Activated naive CD4-positive, alpha-beta T cell treated with anti-CD3 and anti-CD28 coated beads for 36 hours (primary cell): ENCODE measurements at places on chromosomes 3 and 15.
A peak's percentile ranks its signal among the peaks of the same experiment; 100 is the strongest.

GRCh38 chr3:54897028-54897711 lies 30.7 kb downstream of the LRTM1 start:
- no peak for DNase-seq

GRCh38 chr3:48565591-48566400 lies 2.2 kb upstream of the UCN2 start:
- DNase-seq: no peak

DNA sequence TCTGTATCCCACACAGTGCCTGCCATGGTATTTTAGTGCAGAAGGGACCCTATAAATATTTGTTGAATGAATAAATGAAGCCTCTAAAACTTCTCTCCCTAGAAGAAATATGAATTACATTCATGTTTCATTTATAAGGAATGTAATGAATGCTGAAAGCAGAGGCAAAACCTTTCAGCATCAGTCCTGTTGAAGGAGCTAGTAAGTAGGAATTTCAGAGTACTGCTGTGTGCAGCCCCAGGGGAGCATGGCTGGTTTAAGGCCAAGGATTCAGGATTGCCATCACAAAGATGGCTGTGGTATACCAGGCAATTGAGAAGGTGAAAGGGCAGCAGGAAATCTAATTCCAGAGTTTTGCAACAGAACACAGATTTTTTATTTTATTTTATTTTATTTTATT lies 1131.4 kb downstream of the IGSF11 start:
- no peak for DNase-seq

- DNase-seq: peak; percentile 63
Observed at GRCh38 chr3:160564949-160565441, 376 bp downstream of the KPNA4 start.

DNA sequence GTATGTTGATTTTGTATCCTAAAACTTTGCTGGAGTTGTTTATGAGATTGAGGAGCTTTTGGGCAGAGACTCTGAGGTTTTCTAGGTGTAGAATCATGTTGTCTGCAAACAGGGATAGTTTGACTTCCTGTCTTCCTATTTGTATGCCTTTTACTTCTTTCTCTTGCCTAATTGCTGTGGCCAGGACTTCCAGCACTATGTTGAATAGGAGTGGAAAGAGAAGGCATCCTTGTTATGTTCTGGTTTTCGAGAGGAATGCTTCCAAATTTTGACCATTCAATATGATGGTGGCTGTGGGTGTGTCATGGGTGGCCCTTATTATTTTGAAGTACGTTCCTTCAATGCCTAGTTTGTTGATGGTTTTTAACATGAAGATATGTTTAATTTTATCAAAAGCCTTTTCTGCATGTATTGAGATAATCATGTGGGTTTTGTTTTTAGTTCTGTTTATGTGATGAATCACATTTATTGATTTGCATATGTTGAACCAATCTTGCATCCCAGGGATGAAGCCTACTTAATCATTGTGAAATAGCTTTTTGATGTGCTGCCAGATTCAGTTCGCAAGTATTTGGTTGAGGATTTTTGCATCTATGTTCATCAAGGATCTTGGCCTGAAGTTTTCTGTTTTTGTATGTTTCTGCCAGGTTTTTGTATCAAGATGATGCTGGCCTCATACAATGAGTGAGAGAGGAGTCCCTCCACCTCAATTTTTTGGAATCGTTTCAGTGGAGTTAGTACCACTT lies 188.1 kb downstream of the MINAR1 start:
- DNase-seq: no peak

GRCh38 chr3:194014756-194015155 lies 121.2 kb upstream of the HES1 start:
- no peak for DNase-seq

- DNase-seq: no peak
Observed at GRCh38 chr3:79383402-79384012, 384.3 kb downstream of the ROBO1 start.

GRCh38 chr15:67724691-67725375 lies 100.5 kb upstream of the SKOR1 start:
- no peak for DNase-seq

DNA sequence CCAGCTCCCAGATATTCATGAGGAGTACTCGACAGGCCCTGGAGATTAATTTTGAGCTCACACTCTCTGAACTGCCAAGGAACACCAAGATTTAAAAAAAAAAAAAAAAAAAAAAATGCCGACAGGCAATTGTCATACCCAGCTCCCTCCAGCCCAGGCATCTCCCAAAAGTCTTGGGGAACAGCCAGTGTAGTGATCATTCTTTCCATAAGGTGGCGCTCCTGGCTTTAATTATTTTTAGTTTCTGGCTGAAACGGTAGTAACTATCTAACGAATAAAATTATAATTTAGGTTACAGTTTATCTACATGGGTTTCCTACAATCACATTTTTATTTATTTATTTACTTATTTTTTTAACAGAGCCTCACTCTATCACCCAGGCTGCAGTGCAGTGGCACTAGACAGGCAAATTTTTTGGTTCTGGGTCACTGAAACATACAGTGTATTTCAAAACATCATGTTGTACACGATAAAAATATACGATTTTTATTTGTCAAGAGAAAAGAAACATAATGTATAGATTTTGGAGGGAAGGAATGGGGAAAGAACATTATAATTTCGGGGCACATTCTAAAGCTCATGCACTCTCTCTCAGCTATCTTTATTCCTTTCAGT lies 157.3 kb downstream of the ADAMTS9 start:
- DNase-seq: peak; percentile 54

- no peak for DNase-seq
Observed at GRCh38 chr15:62964251-62964650, 78.3 kb upstream of the TPM1 start.

GRCh38 chr3:194929578-194929960 lies 243.9 kb downstream of the FAM43A start:
- no peak for DNase-seq

DNA sequence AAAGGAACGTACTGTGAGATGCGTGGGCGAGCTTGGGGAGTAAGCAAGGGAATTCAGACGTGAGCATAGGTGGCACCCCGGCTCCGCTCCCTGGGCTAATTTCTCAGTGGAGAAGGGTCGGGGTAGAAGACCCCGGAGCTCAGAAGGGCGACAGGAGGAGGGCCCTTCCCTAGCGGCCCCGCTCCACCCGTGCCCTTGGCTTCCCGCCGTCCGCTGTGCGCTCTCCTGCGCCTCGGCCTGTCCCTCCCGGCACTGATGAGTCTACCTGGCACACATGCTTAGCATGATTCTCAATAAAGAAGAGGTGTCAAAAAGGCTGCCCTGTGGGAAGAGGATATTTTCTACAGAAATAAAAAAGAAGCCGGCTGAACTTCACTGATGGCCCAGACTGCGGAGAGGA lies 292.7 kb downstream of the OCA2 start:
- DNase-seq: no peak

- no peak for DNase-seq
Observed at GRCh38 chr3:159788291-159788690, 200.3 kb upstream of the IL12A start.

DNA sequence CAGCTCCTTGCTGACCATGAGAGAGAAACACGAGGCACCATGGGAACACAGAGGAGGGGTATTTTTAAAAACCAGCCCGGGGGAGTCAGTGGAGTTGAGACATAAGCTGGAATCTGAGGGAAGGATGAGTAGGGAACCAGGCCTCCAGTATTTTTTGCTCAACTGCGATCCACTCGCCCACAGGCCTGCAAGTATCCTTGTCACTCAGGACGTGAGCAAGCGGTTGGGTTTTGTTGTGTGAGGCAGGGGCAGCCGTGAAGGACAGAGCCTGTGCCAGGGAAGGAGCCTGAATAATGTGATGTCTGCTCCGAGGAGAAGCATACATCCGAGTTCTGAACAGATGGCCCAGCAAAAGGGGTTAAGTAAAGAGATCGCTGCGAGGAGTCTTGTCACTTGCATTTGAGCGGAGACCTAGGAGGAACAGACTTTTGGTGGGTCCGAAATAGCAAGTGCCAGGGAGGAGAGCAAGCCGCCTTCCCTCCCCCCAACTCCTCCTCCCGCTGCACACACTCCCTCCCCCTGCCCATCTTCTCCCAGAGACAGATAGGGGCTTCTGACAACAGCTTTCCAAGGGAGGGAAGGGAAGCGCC lies 20.4 kb upstream of the NTRK3 start:
- no peak for DNase-seq

DNA sequence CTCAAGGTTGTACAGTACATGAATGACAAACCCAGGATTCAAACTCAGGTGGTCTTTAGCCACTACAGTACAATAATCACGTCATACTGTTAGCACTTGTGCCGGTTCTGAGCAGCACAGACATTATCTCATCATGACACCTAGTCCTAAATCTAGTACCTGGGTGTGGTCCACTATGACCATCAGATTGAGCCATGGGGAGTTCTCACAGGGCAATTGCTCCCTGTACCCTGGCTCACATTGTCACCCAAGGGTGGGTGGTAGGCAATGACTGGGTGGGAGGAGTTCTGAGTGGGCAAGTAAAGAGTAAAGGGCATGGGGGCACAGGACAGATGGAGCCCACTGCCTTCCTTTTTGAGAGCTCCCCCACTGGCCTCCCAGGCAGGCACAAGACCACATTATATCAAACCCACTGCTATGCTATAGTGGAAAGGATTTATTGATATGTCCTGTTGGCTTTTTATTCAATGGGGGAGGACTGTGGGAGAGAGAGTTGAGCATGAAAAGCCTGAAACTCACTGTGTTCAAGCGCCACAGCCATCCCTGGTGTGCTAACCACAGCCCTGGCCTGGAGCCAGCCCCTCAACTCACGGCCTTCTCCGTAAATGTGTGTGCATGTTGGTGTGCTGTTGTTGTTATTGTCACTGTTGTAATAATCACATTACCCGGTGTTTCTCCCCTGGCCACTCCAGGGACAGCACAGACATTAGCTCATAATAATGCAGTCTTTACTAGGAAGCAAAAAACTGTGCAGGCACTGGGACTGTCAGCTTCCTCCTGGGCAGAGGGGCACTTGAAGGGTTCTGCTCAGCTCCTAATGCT lies 27.3 kb downstream of the ADCY5 start:
- DNase-seq: no peak

DNA sequence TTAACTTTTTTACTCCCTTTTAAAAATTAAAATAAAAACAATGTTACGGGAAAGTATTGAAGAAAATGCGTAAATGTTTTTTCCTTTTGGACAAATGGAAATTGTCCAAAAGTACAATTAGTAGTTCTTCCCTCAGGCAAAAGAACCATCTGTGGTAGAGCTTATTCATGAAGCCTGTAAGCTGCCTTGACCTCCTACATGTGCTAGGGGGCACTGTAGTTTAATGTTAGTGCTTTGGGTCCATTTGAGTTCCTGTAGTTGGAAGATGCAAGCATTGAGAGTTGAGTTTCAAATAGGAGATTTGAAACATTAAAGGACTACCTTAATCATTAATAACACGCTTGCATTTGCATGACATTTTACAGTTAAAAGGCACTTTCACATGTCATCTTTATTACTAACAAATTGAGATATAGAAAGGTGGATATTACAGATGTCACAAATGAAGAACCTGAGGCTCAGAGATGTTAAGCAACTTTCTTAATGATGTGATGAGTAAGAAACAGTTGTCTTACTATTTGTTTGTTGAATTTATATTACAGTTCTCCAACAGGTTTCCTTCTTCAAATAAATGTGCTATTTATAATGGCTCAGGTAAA lies 1.8 kb upstream of the ZNF385D start:
- DNase-seq: no peak

GRCh38 chr15:25795712-25796111 lies 67.4 kb downstream of the ATP10A start:
- peak; percentile 14 for DNase-seq

DNA sequence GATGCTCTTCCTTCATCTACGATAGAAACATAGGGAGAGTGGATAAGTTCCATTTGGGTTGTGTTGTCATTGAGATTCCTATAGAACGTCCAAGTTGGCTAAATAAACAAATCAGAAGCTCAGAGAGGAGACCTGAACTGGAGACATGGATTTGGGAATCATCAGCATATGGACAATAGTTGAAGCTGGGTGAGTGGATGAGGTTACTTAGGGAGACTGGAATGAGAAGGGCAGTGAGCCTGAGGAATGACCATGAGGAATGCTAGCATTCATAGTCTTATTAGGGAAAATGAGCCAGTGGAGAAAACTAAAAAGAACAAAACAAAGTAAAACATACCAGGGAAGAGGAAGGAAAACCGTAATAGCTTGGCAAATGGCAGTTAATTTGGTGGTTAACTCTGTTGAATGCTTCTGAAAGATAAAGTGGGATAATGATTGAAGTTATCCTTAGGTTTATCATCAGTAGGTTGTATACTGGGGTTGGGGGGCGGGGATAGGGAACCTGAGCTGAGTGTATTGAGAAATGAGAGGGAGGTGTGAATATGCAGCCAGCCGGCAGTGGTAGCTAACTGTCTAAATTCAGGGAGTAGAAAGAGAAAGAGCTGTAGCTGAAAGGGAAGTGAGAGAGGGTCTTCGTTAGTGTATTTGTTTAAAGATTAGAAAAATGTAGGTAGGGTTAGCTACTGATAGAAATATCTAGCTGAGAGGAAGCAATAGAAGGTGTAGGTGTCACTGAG lies 74.6 kb downstream of the ARHGEF26 start:
- no peak for DNase-seq

DNA sequence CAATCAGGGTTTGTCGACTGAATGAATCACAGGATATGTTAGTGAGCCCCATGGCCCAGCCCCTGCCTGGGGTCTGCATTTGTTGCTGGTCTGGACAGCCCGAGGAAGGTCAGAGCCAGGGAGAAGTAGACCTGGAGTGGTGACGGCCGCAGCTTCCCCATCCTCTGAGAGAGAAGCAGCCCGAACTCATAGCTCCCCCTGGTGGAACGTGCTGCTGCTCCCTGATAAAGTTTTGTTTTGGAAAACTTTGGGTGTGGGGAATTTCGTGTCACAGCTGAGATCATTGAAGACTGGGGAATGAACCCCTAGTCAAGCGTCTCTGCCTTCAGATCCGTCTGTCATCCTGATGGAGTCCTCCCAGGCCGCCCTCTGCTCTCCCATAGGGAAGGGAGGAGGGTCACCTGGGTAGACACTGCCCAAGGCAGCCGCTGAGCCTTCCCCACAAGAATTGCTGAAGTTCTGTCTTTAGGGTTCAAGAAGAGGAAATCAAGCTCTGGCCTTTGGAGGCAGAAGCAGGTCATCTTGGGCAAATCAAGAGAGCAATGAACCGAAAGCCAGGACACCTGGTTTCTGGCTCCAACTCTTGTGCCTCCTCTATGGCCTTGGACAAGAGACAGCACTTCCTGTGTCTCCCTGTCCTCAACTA lies 60.5 kb downstream of the GLDN start:
- peak; percentile 7 for DNase-seq
